ENCODE measurements at places on chromosomes 1 and 21. TPM values are rescaled to one million over a fixed set of nuclear protein-coding genes. Genes with fewer than 3 reads are reported as not detected.
A peak's percentile ranks its signal among the peaks of the same experiment; 100 is the strongest.

DNA sequence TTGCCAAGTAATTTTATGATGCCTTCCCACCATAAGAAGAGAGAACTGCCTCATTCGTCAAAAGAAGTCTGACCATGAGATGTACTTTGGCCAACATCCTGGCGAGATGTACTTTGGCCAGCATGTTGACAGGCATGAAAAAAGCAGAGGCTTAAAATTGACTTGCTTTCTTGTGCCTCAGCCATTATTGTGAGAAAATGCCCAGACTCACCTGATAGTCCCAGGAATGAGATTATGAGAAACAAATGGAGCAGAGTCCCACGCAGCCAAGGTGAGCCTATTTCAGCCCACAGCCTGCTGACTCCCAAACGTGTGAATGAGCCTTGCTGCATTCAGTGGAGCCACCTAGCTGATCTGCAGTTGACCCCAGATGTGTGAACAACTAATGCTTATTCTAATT, 43.5 kb upstream of the ZNF644 start:
- no peak for DNase-seq

DNA sequence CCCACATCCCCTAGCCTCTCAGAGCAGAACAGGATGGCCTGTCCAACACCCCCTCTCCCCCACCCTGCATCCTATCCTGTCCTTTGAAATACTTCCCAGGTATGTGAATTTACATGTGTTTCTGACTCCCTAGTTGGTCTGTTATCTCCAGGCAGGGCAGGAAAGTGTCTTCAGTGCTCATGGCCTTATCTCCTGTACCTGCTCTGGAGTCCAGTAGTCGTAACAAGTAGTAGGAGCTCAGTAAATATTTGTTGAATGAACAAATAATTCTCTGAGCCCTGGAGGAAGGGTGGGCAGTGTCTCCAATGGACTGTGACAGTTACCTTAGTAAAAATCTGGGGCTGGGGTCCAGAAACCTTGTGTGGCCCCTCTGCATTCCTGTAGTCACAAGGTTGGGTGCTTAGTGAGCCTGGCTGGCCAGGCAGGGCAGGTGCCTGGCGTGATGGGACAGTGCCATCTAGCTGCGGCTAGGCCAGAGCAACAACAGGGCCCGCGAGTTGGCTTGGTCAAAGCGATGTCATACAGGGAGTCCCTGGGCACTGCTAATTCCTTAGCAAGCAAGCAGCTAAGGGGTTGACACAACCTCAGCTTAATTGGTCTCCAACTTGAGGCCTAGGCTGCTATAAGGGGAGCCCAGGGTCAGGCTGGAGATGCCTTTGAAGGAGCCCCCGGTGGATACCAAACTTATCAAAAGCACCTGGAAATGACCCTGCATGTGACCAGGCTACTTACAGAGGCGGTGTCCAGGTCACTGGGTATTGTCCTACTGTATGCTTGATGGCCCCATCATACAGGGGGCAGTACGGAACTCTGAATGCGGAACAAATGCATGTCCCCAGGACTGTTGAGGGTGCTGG, 89.0 kb upstream of the PPM1J start:
- peak; percentile 69 for DNase-seq

- no peak for DNase-seq
Measured at GRCh38 chr1:19154876-19155275, 55.2 kb downstream of the UBR4 start.

GRCh38 chr1:68919075-68919474, 422.2 kb upstream of the DEPDC1 start:
- DNase-seq, result no peak

ELAVL4 gene
- total RNA-seq, result not detected

GPR52 gene
- 2.2 TPM for total RNA-seq

SH2D1B gene
- total RNA-seq, result not detected

DNA sequence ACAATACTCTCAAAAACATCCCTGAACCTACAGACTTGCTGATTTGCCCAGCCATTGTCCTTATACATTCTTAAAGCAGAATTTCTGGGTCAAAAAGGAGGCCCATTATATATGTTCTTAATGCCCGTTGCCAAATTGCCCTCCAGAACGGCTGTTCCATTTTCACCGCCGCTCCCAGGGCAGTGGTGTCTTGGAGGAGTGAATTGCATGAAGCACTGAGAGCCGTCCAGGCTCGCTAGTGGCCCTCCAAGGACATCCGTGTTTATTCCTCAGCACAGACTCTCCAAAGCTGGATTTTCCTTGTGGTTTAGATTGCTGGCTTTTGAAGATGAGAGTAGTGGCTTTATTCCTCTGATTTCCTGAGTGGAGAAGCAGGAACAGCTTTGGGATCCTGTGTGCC, 68.8 kb downstream of the FHAD1 start:
- no peak for DNase-seq

GJC2 gene
- 1.2 TPM for total RNA-seq

MEGF6 gene
- 47.4 TPM for total RNA-seq

DNA sequence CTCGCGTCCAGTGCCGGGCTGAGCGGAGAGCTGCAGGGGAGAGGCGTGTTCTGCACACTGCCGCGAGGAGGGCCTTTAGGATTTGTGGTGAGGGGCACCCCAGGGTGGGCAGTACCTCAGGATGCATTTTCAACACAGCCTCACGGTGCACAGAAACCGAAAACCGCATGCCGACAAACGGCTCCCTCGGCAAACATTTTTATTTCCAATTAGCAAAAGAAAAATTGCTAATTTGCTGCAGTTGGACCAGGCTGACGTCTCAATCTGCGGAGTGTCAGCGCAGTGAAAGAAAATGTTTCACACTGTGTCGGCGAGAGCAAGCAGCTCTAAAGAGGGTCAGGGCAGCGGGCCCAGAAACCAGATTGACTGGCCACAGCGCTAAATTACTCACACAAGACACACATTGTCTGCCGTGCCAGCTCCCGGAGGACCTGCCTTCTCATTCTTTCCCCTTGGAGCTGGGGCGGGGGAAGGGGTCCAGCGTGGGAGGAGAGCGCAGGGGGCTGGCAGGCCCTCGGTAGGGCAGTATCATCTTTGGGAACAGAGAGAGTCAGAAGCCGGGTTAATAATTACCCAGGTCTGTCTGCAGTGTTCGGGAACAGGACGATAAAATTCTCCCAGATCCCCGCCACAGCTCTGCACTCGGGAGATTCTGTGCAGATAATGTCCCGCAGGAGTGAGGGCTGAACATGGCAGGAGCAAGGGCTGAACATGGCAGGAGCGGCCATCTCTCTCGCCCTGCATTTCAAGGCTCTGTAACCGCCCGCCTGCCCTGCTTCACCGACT, 150.2 kb downstream of the PRDM16 start:
- DNase-seq, result no peak

DNA sequence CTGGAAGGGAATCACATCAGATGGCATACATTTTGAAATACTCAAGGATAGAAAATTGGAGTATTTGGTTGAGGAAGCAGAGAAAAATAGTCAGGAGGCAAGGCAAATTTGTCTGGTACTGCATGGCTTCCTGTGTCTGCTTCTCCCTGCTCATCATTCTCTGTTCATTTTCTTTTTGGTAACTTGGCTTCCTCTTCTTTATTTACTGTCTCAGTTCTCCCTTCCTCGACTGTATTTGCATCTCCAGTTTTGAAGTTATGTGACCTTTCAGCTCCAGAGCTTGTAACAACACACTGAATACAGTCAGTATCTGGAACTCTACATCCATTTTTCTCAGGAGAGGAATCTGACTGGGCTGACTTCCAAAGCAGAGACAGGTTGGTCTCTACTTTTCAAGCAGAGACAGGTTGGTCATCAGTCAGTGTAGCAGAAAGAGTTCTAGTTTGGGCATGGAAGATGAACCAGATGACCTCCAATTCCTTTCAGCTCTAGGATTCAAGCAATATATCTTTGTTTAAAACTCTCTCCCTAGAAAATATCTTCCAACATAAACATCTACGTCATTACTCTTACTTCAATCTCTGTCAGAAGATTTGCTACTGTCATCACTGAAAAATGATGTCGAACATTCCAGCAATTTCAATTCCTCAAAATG, 571.2 kb downstream of the ADGRL2 start:
- DNase-seq, result no peak

DNA sequence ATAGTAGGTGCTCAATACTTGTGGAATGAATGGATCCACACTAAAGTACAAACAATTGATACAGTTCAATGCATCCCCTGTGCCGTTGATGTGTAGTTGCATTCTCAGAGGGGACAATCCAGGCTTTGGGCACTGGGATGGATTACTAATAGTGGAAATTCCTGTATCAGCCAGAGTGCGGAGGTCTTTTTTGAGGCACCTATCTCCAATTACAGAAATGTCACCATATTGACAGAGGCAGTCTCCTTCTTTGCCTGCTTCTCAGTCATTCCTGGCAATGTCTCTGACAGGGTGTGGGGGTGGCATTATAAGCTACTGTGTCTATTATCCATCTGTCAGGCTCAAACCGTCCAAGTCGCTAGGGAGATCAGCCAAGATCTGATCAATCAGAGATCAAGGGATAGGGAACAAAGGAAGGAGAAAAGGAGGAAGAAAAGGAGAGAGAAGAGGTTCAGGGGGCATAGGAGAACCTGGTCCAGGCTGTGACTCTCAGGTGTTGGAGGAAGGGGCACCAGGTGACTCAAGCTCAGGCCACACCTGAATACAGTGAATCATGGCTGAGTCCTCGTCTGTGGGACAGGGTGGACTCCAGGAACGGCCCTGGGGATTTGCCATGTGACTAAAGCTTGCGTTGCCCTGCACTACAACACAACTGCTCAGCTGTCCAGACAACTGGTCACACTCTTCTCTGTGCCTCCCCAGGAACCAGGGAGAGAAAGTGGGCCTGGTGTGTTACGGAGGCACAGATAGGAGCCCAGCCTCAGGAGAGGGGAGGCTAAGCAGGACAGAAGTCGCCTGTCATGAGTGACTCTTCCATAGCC, 3.4 kb upstream of the LAMB3 start:
- no peak for DNase-seq

GRCh38 chr1:41783189-41783639, 135.5 kb downstream of the HIVEP3 start:
- peak; percentile 71 for DNase-seq

- no peak for DNase-seq
Measured at GRCh38 chr1:184629266-184629665, 125.4 kb downstream of the EDEM3 start.

MAP3K21 gene
- 0.95 TPM for total RNA-seq

DNA sequence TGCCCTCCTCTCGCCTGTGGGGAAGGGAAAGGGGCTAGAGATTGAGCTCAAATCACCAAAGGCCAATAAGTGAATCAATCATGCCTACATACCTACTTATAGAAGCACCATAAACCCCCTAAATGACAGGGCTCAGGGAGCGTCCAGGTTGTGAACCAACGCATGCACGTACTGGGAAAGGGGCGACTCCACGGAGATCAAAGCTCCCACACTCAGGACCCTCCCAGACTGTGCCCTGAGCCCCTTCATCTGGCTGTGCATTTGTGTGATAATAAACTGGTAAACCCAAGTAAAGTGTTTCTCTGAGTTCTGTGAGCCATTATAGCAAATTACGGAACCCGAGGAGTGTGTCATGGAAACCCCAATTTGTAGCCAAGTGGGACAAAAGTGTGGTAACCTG, 23.8 kb upstream of the PRDM15 start:
- no peak for DNase-seq

DNA sequence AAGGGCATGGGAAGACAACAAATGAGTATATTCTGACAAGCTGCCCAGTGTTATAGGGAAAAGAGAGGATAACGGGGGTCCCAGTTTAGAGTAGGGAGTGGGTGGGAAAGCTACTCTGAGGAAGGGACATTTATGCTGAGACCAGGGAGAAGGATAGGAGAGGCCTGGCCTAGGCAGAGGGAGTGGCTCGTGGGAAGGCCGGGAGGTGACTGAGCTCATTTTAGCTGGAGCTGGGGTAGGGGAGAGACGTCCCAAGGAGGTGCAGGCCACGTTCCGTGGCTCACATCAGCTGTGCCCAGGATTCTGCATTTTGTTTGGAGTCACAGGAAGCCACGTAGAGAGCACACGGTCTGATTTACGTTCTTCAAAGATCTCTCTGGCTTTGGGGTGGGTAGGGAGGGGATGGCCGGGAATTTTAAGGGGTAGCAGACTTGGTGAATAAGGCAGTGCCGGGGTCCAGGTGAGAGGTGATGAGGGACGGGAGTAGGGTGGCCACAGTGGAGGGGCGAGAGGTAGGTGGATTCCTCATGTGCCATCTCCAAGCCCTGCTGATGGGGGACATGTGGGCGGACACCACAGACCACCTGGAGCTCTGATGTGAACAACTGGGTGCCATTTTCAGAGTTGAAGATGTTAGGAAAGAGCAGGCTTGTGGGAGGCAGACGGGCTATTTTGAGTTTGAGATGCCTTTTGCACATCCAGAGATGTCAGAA, 4.7 kb downstream of the TINAGL1 start:
- no peak for DNase-seq

DNA sequence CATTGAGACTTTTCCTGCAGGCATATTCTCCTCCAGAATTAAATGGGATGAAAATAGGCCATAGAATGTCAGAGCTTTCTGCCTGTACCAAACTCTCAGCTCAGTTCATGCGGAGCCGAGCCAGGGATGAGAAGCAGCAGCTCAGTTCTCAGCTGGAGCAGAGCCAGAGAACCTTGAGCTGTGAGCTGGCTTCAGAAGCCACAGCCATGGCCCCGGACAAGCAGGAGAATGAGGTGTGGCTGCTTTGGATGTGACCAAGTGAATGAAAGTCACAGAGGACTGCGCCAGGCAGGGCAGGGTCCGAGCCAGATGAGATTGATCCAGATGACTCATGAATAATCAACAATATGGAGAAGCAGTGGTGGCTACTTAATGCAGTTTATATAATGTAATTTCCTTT, 633.8 kb downstream of the NCAM2 start:
- DNase-seq, result no peak

DNA sequence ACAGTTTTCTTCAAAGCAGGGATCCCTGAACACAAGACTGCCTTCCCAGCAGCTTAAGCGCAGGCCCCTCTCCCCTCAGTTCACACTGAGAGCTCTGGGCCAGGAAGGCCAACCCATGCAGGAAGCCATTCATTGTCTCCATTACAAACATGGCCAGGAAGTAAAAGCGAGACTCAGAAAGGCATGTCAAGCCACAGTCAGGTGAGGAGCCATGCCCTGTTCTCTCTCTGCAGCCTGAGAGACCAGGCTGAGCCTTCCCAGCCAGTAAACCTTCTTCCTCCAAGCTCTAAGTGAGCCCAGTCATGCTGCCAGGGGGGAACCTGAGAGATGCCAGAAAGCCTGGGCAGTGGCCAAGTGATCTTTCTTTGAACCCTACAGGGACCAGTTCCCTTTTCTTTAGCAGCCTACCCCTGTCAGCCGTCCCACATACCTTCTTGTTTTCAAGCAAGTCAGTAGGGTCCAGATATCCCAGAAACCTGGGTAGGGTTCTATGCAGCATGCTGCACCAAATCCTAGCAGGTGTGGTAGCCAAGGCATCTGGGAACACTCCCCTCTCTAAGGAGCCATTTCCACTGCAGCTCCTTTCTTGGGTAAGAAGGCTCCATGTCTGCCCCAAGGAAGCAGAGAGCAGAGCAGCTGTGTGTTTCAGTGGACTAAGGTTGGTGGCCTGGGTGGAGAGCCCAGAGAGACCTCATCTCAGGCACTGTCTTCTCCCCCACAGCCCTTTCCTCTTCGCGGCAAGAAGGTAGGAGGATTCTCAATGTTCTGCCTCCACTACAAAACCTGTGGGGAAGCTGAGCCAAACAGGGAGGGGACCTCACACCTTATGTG, 977 bp downstream of the TRAF3IP3 start:
- no peak for DNase-seq

GRCh38 chr21:31410499-31411131, 66.6 kb upstream of the TIAM1 start:
- DNase-seq, result no peak

LCE2D gene
- not detected for total RNA-seq

Data from endothelial cell of umbilical vein (primary cell).